Stimulated activated CD8-positive, alpha-beta memory T cell treated with anti-CD3 and anti-CD28 coated beads, Interleukin-7, amount 100 ng/mL, for 4 hours (primary cell): ENCODE measurements at places on chromosomes 16 and 17.

- DNase-seq: no peak
These were observed 262.6 kb downstream of the SLC39A11 start for GRCh38 chr17:72829883-72830282.

GRCh38 chr16:68331879-68332410 lies 21.1 kb downstream of the PRMT7 start:
- no peak for DNase-seq

- DNase-seq: no peak
These were observed 5.4 kb upstream of the CRYBA1 start for GRCh38 chr17:29240968-29241963.

GRCh38 chr16:83951544-83951943 lies 1.5 kb upstream of the OSGIN1 start:
- no peak for DNase-seq

- no peak for DNase-seq
These were observed 137.2 kb downstream of the MYO1D start for GRCh38 chr17:32739722-32740121.

GRCh38 chr16:19583665-19584300 lies 28.3 kb downstream of the VPS35L start:
- DNase-seq: no peak

- no peak for DNase-seq
These were observed 18.9 kb downstream of the GGA3 start for GRCh38 chr17:75242461-75243042.

- no peak for DNase-seq
These were observed 157.2 kb downstream of the MYO1D start for GRCh38 chr17:32719689-32720088.

DNA sequence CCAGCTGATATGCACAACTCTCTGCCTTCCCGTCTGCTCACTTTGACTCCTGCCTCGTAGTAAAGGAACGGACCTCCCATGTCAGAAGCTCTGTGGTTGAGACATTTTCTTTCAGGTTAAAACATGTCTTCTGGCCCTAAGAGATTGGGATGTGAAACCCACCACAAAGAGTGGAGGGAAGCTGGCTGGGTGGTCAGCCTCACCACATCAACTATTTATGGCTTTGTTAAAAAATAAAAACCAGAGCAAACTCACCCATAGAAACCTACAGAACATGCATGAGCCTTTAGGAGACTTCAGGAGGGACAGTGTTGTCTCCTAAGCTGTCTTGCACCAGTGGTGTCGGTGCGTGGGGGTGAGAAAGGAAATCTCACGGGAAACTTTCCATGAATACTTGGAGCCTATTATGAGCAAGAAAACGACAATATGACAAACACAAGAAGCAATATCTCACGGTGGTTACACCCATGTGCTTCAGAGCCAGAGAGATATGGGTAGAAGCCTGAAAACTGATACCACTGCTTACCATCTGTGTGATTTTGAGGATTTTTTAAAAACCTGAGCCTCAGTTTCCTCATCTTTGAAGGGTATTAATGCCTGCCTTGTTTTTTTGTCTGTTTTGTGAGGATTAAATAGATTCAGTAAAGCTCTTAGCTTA lies 61.7 kb upstream of the XYLT1 start:
- DNase-seq: no peak

GRCh38 chr17:6800422-6801027 lies 24.5 kb downstream of the FBXO39 start:
- no peak for DNase-seq

DNA sequence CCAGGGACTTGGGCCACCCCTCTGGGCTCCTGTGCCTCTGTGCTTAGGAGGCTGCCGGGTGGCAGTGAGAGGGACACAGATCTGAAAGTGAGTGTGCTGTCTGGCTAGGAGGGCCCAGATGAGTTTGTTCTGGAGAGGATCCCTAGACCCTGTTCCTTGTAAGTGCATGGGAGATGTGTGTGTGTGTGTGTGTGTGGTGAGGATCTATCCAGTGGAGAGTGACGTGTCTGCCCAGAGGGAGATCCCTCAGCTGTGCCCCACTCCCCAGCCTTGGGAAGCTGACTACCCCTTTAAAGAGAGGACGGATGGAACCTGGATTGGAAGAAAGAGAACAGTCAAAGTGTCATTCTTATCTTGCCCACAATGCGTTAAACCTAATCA lies 25.5 kb upstream of the CDC42EP4 start:
- DNase-seq: no peak

DNA sequence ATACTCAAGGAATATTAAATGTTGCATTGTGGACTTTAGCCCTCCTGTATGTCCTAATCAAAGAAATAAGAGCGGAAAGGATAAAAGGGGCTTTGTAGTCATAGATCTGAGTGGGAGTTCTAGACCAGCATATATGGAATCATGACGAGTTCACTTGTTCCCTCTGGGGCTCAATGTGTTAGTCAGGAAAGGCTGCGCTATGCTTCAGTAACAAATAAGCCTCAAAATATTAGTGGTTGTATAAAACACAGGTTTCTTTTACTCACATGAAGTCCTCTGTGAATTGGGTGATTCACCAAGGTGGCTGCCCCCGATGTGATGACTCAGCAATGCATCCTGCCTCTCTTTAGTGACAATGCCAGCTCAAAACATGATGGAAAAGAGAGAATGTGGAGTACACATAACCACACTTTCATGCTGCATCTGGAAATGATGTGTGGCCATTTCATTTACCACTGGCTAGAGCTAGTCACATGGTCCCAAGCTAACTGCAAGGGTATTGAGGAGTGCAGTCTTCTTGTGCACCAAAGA lies 63.3 kb upstream of the IRX5 start:
- DNase-seq: no peak

GRCh38 chr17:50953831-50954601 lies 87.9 kb upstream of the TOB1 start:
- no peak for DNase-seq

GRCh38 chr17:43434902-43435319 lies 36.1 kb downstream of the ARL4D start:
- DNase-seq: no peak

DNA sequence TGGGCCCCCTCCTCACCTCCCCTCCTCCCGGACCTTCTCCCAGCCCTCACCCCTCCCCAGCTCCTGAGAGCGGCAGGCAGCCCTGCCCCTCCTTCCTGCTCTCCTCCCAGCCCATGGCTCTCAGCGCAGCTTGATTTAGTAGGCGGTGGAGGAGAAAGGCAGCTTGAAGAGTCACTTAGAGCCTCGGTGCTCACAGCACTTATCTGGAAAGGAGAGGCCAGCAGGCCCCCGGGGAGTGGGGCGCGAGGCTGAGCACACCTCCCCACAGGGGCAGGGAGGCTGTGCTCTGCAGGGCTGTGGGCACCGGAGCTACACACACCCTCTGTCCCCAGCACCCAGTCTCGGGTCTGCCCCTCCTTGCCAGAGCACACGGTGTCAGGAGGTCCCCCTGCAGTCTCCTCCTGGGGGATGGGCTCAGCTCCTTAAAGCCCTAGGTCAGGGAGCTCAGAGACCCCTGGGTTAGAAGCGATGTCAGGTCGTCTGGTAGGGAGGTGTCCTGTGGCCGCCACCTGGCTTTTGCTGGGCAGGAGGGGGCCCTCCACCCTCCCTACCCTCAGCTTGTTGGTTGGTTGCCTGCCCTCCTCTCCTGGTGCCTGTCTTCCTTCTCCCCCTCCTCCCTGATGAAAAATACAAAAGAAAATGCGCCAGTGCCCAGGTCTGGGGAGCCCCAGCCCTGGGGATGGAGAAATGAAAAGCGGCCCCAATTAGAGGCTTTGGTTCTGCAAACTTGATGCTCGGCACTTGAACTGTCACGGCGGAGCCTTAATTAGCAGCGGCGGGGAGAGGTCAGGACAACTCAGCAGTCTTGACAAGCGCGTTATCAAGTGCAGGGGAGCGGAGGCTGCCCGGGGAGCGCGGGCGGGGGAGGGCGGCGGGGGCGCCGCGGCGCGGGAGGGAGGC lies 151.1 kb upstream of the GSE1 start:
- no peak for DNase-seq

DNA sequence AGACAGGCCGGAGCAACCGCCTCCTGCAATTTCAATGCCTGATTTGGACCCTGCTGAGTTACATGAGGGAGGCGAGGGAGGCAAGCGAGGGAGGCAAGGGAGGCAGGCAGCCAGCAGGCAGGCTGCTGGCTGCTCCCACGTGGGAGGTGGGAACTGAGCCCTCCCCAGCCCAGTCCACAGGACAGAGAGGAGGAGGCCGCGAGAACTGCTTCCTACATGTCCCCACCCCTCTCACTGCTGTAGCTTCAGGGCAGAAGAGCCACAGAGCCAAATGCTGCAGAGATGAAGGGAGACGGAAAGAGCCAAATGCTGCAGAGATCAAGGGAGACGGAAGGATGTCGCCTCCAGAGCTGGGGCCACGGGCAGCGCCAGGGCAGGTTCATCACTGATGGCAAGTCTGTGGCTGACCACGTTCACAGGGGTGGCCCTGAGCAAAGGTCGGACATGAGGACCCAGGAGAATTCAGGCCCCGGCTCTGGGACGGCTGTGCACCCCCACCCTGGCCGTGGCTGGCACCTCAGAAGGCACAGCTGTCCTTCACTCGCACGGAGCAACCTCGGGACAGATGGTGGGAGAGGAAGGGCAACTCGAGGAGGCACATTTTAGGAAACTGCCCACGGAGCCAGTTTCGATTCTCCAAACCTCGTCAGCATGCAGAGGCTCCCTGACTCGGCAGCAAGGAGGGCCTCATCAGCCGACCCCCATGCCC lies 21.5 kb downstream of the RPH3AL start:
- no peak for DNase-seq

DNA sequence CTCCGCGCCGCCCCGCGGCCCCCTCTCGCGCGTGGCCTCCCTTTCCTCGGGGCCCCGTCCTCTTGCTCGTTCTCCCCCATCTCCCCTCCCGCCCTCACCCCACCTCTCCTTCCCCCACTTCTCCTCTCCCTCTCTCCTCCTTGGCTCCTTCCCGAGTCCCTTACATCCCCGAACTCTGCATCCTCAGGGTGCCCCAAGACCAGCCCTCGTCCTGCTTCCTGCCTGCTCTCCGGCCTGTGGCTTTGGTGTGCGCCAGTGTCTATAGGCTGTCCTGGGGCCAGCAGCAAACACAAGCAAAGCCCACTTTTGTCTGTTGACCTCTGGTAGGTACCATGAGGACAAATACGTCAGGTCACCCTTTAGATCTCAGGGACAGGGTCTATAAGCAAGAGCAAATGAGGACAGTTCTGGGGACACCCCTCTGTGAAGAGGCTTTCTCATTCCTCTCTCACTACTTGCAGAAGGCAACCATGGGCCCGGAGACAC lies 284 bp upstream of the COPZ2 start:
- DNase-seq: no peak

DNA sequence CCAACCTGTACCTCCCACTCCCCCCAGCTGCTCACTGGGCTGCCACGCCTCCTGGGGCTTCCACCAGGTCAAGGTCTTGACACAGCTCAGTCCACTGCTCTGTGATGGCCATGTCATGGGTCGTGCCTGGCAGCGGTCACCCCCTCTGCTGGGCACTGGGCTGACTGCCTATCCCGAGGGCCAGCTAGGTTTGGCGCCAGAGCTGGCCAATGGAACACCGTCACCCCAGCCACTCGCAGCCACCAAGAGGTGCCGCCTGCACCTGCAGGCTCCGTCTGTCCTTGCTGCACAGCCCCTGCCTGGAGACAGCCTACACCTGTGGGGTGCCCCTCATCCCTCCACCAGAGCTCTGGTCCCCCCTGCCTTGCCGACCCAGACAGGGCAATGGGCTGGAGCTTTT lies 4.5 kb upstream of the RAB40C start:
- DNase-seq: no peak

DNA sequence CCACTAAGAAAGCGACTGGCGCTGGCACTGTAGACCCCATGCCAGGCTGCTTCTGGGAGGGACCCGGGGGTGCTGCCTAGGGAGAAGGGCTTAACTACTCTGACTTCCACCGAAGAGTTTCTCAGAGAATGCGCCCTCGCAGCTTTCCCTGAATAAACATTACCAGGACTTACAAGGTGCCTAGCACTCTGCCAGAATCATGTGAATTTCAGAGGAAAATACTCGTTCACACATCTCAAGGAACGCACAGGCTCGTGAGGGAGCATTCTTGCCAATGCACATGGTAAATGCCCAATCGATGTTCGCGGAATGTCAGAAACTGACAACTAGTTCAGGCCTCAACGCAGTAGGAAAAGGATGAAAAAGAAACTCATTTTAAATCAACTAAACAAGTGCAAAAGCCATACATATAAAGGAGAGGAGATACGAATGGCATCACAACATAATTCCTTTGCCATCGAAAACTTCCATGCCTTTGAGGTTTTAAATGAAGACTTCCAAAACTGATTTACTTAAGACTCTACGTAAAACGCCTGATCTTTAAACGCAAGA lies 999 bp downstream of the CMC2 start:
- DNase-seq: no peak

GRCh38 chr16:9625122-9625521 lies 533.7 kb downstream of the HAPSTR1 start:
- no peak for DNase-seq

DNA sequence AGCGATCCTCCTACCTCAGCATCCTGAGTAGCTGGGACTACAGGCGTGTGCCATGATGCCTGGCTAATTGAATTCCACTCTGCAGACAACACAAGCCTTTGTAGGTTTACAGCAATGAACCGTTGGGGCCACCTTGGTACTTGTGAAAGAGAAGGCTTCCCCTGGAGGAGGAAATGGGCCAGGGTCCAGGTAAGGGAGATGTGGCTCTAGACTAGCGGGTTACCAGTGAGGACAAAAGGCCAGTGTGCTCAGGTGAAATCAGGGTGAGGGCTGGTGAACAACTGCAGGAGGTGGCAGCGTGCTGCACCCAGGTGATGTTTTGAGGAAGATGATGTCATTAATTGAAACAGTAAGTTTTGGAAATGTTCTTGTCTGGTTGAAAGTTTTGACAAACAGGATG lies 6.7 kb downstream of the SDR42E1 start:
- DNase-seq: no peak

- no peak for DNase-seq
These were observed 18.5 kb downstream of the ERCC4 start for GRCh38 chr16:13938480-13938879.

DNA sequence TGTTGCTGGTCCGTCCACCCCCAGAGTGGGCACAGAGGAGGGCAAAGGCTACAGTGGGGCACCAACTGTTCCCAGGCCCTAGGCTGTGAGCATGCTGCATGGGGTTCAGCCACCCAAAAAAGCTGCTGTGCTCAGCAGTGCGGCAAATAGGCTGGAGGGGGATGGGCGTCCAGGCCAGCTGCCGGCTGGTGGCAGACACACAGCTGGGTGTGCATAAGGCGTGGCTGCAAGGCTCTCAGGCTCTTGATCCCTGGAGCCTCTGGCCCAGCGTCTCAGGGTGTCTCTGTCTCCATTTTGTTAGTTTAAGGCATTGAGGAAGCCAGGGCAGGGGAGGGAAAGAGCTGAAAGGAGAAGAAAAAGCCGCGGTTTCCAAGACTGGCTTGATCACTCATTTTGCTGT lies 8.8 kb downstream of the RPL19 start:
- no peak for DNase-seq

DNA sequence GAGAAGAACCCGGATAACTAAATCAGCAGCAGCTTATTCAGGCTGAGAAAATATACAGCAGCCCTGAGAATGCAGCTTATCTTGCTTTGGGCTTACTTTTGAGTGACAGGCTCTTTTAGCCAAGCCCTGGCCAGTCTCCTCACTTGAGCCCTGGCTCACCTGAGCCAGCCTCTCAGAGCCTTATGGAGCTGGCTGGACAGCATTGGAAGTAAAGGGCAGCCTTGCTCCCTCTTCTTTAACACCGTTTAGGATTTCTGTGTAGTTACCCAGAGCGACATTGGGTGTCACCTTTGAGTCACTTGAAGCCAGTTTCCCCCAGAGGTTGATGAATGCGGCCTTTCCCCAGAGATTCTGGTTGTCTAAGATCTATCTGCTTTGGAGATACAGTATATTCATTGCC lies 7.7 kb upstream of the NPIPB2 start:
- DNase-seq: no peak
